ENCODE measurements at places on chromosomes 7 and 10.

- peak; percentile 49 for DNase-seq
Measured at GRCh38 chr10:129968853-129969183, 4.7 kb upstream of the EBF3 start.

DNA sequence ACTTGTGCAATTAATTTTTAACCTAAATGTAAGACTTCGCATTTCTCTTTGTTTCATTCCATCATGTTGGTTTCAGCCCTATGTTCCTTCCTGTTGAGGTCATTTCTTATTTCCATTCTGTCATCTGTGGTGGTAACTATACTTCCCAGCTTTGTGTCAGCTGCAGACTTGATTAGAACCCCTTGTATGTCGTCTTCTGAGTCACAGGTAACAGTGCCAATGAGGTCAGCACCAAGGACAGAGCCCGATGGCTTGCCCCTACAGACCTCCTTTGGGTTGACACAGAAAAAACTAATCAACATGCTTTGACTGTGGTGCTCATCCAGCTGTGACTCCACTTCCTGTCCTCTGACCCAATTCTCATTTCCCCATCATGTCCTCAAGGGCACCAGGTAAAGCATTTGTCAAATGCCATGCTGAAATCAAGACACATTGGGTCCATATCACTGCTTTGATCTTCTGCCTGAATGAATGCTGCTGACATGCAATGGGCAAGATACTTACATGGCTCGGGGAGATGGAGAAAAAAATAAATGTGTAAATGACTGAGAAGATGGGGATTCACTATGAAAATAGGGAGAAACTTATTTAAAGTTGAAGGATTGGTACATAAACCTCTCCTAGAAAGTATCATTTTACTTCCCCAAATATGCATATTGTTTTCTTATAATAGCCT is 25.6 kb upstream of the CRTAC1 start:
- DNase-seq: peak; percentile 30

DNA sequence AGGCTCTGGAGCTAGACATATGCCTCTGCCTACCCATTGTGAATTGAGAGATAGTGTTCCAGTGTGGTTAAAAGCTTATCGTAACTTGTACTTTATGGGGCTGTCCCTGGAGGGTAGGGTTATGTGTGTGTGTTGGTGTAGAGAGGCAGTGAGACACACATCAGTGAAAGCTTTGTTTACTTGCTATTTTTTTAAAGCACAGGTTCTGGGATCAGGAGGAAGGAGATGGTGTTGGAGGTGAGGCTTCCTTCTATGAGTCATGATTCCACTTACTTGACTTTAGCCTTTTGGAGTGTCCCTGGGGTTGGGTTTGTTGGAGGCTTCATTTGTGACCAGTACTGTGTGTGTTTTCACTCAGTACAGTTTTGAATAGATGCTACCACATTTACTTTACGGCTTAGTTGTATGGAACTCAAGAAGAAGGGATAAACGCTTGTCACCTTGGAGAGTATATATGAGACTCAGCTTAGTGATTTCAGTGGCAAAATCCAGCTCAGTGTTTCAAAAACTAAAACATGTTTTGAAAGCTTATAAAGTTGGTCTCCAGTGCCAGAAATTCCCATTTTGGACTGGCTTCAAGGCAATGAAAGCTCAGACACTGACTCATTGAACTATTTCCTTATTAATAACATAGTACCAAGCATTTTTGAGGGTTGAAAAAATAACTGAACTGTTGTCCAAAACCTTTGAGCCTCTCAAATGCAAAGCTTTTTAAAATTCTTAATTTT is 106.2 kb downstream of the PLXDC2 start:
- no peak for DNase-seq

DNA sequence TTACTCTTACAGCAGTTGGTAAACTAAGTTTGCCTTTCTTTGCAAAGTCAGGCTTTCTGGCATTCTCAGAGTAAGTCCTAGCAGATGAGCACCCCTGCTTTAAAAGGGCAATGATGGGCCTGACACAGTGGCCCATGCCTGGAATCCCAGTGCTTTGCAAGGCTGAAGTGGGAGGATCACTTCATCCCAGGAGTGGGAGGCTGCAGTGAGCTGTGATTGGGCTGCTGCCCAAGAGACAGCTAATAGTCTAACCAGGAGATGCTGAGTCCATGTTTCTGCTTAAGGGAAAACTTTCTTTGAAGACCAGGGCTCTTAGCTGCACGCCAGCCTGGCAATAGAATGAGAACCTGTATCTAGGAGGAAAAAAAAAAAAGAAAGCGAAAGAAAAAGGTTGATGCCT is 100.2 kb upstream of the MPP7 start:
- DNase-seq: no peak

DNA sequence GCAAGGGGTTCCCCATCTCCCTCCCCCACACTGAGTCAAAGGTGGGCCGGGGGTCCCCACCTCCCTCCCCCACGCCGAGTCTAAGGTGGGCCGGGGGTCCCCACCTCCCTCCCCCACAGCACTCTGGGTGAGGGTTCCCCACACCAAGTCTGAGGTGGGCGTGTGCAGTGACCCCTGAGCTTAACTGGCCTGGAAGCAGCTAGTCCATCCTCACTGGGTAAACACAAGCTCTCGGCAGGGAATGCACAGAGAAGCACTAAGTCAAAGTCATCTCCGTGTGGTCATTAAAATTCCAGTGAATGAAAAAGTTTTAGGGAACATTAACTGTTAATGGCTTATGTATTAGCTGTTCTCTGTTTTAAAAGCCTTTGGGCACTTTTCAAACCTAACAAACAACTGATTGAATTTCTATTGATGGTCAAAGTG is 43.7 kb upstream of the PRKAR1B start:
- DNase-seq: no peak

DNA sequence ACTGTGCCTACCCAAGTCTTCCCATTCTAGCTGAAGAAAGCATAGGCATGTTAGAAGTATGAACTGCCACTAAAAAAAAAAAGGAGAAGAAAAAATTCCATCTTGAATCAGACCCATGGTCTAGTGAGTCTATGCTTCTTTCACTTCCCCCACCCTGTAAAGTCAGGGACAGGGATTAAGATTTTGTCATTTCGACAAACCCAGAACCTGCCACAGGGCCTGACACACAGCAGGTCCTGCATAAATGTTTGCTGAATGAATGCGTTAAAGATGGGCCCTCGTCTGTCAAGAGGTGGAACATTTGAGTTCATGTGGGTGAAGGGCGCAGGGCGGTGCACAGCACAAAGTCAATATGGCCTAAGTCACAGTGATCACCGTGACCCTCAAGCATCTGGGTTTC is 4.9 kb downstream of the HIPK2 start:
- DNase-seq: no peak

DNA sequence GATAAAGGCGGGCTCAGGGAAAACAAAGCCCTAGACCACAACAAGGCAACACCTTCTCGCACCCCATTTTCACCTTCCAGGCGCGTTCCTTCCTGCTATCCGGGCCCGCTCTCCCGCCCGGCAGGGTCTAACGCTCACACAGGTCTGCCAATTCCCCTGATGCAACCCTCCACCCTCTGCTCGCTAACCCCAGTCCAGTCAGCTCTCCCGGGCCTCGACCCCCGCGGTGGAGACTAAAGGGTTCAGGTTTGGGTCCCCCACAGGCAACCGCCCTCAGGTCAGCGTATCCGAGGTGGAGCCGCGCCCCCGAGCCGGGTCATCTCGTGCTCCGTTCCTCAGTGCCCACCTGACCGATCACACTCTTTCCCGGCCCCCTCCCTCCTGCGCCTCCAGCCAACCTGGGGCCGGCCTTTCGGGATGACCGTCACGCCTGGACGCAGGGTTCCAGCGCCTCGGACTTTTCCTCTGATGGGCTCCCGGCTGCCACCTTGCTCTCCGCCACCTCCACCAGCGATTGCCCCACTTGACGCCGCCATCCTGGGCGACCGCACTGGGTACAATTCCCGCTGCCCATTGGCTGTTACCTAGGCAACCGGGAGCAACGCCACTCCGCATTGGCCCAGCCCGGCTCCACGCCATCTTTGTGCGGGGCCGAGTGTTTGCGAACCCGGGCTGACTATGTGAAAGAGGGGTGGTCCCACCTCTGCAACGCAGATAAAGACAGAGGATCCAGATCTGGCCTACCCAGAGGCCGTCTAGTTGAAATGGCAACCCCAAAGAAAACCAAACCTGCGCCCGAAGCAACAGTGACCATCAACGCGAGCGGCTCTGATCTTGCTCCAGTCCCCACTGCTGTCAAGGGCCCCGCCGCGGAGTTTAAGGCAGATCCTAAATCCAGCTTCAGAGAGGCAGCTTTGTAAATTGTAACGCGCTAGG is at the start of gene MORN4:
Gene MORN4, minus strand, starts transcription at position 552 of the 936 bp plus-strand sequence. CDS start 13,847 bp downstream, outside the sequence.
- peak; percentile 93 for DNase-seq

- peak; percentile 38 for DNase-seq
Measured at GRCh38 chr10:48603421-48604038, 1.3 kb downstream of the ARHGAP22 start.

DNA sequence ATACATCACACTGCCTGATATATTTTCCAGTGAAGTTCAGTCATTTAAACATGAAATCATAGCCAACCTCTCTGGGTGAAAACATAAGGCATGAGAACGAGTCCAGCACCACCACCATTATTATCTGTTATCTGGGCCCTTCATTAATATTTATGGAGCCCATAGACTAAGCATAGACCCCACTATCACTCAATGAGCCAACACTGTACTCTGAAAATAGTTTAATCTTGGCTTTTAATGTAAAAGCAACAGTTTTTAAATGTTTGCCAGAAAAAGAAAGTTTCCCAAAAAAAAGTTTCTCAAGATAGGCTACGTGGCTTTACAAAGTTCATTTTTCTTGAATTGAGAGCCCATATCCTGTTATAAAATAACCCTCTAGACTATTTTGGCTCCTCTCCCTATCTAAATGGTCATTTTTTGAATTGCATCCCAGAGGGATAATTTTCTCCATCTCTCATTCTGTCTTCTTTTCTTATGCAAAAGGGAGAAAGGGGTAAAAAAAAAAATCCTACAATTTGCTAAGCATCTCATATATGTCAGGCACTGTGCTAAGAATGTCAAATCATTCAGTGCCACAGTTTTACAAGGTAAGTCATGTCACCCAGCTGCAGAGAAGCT is 66.1 kb downstream of the FZD1 start:
- no peak for DNase-seq
